ENCODE measurements at places on chromosomes 11 and 22. TPM values are rescaled to one million over a fixed set of nuclear protein-coding genes. Genes with fewer than 3 reads are reported as not detected.

FAM181B gene
- total RNA-seq = 0.07 TPM

PLAAT4 gene
- total RNA-seq = 3.9 TPM

MUC6 gene
- not detected for total RNA-seq

OR8D1 gene
- not detected for total RNA-seq

TRIM77 gene
- not detected for total RNA-seq

EMID1 gene
- total RNA-seq = not detected

DRD4 gene
- total RNA-seq = not detected

ABTB2 gene
- total RNA-seq = 0.99 TPM

MMP10 gene
- total RNA-seq = 5.2 TPM

EFEMP2 gene
- 16.4 TPM for total RNA-seq

KDM4D gene
- total RNA-seq = 0.99 TPM

MMP7 gene
- total RNA-seq = 0.11 TPM

LRFN4 gene
- 11.1 TPM for total RNA-seq

TMEM179B gene
- total RNA-seq = 55.0 TPM

GRCh38 chr22:47209040-47209514, 446.6 kb downstream of the TBC1D22A start:
- DNase-seq = no peak

GRCh38 chr22:49357661-49358440, 469.8 kb downstream of the BRD1 start:
- no peak for DNase-seq

DNA sequence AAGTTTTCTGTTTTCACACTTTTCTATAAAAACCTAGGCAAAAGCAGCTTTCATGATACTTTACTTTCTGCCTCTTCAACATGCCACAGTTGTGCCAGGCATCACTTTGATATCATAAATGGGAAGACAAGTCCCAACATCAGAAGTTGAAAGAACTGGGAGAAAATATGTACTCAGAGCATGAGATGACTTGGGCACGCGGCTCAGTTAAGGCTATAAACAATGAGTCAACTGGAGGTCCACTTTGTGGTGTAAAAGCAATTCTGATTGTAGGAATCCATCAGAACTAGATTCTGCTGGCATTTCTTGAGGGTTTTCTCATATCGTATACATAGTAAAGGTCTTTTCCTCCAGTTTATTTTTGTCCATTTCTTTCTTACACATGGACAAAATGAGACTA, 109.7 kb upstream of the USP47 start:
- no peak for DNase-seq

- DNase-seq = no peak
These were observed 221.2 kb downstream of the SBF2 start for GRCh38 chr11:10072841-10073240.

DNA sequence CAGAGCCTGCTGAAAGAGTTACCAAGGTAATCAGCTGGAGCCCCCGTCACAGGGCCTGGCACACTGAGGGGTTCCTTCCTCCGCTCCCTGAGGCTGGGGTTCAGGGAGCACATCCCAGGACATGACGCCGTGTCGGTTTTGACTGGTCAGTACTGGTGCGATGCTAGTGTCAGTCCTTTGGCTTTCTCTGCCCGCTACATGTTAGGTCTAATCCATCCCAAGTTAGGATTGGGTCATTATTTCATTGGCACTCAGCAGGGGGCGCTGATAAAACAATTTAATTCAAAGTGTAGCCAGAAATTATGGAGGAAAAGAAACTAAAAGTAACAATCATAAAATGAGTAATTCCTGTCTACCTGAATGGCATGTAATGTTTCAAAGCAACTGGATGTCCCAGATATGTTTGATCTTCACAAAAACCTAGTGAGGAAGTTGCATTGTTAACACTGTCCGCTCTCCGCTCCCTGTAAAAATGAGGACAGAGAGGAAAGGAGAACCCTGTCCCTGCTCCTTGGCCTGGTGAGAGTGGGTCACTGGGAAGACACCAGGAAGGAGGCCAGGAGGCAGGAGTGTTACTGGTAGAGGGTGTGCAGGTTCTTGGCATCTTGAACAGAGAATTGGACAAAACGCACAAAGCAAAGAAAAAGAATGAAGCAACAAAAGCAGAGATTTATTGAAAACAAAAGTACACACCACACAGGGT, 27.1 kb downstream of the TSKU start:
- no peak for DNase-seq

- DNase-seq = no peak
These were observed 346.0 kb upstream of the NCAM1 start for GRCh38 chr11:112615238-112615637.

GRCh38 chr11:1546536-1547466, 25.3 kb downstream of the DUSP8 start:
- no peak for DNase-seq

DNA sequence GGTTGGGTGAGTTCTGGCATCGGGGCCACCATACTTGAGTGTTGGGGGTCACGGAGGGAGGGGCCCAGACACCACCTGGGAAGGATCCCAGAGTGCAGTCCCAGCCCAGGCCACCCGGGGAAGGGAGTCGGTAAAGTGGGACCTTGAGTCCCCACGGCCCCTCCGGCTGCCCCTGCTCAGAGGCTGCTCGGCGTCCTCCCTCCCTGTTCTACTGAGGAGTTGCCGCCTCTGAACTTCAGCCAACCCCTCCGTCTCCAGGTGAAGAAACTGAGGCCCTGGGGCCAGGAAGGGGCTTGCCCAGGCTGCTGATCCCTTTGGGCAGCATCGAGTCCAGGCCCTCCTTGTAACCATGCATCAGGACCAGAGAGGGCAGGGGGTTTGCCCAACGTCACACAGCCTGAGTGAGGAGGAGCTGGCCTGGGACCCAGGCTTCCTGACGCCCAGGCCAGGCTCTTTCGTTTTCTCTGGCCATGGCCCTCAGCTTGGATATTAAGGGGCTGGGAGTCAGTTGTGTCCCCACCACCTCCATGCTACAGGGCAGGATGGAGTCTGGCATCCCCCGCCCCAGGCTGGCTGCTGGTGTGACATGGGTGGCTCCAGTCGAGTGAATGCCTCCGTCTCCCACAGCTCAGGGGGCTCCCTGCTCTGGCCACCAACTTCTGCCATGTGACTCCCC, 1.3 kb downstream of the PARVG start:
- no peak for DNase-seq

DNA sequence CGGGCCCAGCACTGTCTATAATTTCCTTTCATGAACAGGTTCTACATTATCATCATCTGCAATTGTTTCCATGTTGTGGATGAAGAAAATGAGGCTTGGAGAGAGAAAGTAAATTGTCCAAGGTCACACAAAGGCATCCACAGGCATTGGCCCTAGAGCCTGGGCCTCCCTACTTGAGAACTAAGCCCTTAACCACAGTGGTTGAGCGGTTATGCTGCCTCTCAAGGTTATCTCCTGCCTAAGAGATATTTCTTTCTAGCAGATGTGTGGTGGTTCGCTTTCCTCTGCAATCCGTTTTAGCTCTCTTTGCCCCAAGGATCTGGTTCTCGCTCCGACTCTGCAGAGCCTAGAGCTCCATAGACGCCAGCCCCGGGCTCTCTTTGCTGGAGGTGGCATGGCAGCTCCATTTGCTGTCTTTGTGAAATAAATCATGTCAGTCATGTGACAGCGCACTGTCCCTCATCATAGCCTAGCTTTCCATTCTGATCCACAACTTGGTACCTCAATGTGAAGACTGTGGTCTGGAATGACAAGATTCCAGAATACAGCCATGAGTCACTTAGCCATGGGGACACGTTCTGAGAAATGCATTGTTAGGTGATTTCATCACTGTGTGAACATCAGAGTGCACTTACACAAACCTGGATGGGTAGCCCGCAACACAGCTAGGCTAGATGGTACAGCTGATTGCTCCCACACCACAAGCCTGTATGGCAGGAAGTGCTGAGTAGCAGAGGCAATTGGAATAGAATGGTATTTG, 27.2 kb downstream of the RPS6KA4 start:
- no peak for DNase-seq

- no peak for DNase-seq
These were observed 532 bp downstream of the BET1L start for GRCh38 chr11:206526-207207.

- no peak for DNase-seq
These were observed 839 bp downstream of the CEP164 start for GRCh38 chr11:117328375-117329010.

GRCh38 chr11:126917531-126918204, 82.9 kb downstream of the KIRREL3 start:
- DNase-seq = peak; percentile 95

- peak; percentile 76 for DNase-seq
These were observed 729.8 kb downstream of the FAM181B start for GRCh38 chr11:82003671-82004515.

- no peak for DNase-seq
These were observed 613.8 kb upstream of the TENM4 start for GRCh38 chr11:80054582-80055165.

GRCh38 chr11:12602421-12602820, 71.8 kb upstream of the TEAD1 start:
- no peak for DNase-seq

DNA sequence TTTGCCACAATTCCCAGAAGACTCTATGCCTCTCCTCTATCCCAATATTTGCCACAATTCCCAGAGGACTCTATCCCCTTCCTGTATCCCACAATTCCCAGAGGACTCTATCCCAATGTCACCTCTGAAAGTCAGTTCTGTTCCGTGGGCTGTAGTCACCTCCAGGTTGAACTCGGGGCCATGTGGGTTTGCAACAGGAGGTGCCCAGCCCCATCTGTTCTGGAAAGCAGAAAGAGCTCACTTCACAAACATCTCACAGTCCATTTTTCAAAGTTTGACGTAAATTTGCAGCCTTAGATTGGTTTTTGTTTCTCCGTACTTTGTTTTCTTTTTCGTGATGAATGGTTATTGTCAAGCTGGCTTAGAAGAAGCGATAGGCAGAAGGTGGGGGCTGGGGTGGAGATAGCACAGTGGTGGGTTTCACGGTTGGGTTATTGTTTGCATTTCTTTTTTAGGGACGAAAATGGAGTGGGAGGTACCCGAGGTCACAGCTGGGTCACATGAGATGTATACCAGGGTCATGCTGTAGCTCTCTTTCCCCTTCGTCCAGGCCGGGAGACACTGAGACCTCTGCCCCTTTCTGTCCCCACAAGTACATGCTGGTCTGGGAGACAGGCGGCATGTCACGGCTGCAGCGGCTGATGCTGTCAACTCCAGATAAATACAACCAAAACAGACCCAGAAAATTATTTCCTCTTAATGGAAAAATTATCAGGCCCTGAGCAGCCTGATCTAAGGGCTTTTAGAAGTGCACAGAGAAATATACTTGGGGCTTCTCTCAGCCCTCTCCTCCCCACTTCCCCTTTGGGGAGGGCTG, 374.5 kb downstream of the CADM1 start:
- no peak for DNase-seq

DNA sequence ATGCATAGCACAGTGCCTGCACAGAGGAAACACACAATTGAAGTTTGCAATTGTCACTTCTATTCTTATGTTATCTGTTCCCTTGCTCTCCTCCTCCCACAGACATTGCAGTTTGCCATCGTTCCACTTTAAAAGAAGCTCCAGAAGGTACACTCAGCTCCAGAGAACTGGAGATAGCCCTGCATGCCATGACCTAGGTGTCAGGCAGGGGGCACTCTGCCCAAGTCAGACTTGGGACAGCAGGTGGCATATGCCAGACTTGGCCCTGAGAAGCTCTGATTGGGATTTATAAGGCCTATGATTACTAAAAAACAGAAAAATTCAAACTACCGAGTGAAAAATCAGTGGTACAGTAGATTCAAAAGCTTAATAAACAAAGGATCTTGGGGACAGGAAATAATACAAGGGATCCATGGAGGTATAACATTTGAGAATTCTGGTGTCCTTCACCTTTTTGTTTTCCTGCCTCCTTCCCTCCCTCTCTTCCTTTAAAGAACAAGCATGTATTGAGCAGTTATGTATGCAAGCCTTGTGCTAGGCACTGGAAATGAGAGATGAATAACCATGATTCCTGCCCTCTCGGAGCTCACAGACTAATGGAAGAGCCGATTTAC, 40.0 kb downstream of the TENM4 start:
- no peak for DNase-seq

DNA sequence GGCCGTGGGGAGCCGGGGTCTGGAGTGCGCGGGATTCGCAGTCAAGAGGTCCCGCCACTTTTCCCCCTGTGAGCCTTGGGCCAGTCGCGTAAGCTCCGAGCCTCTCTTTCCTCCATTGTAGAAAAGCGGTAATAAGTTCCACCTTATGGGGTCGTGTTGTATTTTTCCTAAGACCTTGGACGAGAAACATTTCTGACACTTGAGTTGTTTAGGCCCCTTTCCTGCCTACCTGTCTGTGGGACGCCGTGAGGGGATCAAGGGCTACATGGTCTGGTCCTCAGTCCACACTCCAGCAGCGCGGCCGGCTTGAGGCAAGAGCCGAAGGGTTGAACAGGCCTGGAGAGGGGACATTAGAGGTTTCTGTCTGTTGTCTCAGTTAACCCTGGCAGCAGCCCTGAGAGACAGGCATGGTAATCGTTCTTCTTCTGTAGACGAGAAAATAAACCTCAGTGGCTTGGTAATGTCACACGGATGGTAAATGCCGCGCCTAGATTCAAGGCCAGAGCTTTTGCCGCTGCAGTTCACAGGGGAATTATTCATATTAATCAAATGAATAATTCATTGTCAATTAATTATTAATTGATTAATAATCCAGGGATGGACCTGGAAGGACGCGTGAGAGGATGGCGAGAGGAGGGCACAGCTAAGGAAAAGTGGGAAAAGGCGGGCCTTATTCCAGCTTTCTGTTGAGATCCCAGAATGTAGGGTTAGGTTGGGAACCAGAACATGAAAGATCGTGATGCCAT, 545 bp downstream of the FEN1 start:
- no peak for DNase-seq

- peak; percentile 66 for DNase-seq
These were observed 36.2 kb downstream of the LIF start for GRCh38 chr22:30210235-30210909.

GRCh38 chr11:58596621-58597020, 17.8 kb downstream of the ZFP91 start:
- DNase-seq = no peak

GRCh38 chr11:69483691-69484426, 2.4 kb downstream of the LINC01488 start:
- no peak for DNase-seq
